Natural killer cell treated with Interleukin-12 subunit alpha and Interleukin-12 subunit beta and Interleukin-15 and Interleukin-18, amount 100 ng/mL, for 72 hours (primary cell): ENCODE measurements at places on chromosomes 3 and 15. TPM values are rescaled to one million over a fixed set of nuclear protein-coding genes. Genes with fewer than 3 reads are reported as not detected.

NTRK3 gene
- total RNA-seq: 1.2 TPM

OIP5 gene
- total RNA-seq: 15.1 TPM

FMN1 gene
- total RNA-seq: 0.55 TPM

LXN gene
- 3.8 TPM for total RNA-seq

VPS13C gene
- 92.0 TPM for total RNA-seq

EIF4E3 gene
- 20.4 TPM for total RNA-seq
